ENCODE measurements at places on chromosomes 7 and 10.

- DNase-seq: no peak
These were observed 45.5 kb upstream of the PRKAR2B start for GRCh38 chr7:106999023-106999422.

DNA sequence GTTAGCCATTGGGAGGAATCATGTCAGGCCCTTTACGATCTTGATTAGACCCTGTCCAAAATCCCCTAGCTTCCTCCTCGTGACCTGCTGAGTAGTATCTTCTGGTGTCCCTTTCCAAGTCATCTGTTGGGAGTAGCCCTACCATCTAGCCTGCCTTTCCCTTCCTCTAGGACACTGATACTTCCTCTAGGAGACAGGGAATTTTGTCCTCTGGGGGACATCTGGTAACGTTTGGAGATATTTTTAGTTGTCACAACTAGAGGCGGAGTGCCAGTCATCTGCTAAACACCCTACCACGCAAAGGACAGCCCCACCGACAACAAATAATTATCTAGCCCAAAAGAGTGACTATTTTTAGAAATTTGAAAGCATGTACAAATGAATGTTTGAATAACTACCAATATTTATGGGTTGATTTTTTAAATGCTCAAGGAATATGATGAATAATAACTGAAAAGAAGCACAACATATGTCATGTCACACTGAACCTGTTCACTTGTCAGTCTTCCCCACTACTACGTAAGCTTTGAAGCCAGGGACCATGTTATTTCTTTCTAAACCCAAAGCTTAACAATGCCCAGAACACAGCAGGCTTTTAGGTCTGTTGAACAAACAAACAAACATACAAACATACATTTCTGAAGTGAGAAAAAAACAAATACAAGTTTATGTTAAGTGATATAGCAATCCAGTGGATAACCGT lies 105.9 kb downstream of the ARHGAP12 start:
- no peak for DNase-seq

DNA sequence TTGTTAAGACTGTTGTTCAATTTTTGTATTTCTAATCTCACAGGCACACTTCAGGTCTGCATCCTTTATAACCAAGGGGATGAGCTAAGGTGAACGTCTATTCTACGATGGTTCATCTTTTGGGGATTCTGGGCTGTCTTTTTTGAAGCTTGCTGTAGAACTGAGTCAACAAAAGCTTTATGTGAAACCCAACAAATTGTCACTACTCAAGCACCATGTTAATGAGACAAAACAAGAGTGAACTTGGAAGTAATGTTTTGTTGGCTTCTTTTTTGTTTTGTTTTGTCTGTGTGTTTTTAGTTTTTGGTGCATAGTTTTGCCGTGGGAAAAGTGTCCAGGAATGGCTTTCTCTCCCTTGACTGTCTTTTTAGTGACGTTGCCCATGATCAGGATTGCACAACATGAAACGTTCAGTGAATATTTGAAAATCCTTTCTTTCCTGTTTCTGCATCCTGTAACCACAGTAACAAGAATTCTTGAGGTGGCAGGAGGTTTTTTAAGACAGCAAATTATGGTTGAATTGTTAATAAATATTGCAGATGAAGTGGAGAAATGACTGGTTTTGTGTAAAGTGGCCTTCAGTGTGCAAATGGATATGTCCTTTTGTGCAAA lies 65.6 kb downstream of the WIPF3 start:
- DNase-seq: no peak

GRCh38 chr7:42932811-42933591 lies 825 bp downstream of the MRPL32 start:
- DNase-seq: no peak

DNA sequence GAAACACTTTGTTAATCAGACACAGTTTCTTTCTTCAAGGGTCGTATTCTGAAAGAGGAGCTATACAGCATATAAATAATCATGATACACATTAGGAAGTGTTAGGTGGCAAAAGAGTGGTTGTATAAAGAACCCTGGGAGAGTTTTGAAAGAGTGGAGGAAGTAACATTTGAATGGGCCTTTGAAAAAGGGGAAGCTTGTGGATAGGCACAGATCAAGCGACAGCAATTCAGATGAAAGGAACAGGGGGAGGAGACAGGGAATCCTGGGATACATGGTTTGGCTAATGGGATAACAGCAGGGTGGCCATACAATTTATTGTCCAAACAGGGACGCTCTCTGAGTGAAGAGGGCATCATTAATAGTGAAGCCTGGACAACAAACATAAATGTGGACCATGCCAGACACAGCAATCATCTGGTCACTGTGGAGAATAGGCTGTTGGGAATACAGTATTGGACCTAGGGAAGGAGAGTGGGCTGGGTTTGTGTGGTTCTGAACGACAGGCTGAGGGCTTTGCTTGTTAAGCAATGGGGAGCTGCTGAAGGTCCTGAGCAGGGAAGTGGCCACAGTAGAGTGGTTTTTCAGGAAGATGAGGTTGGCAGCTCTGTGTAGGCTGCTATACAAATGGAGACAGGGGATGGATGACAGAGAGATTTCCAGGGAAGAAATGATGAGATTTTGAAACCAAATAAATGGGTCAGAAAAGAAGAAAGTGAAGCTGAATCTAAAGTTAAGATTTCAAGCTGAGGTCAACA lies 75.9 kb downstream of the ICA1 start:
- no peak for DNase-seq

GRCh38 chr10:71893920-71894319 lies 42.9 kb upstream of the PSAP start:
- DNase-seq: no peak

GRCh38 chr7:96686305-96686704 lies 23.3 kb downstream of the SEM1 start:
- no peak for DNase-seq

- no peak for DNase-seq
These were observed 9.5 kb upstream of the SEM1 start for GRCh38 chr7:96719164-96719563.

- DNase-seq: no peak
These were observed 9.4 kb downstream of the TMEM273 start for GRCh38 chr10:49178489-49179471.

DNA sequence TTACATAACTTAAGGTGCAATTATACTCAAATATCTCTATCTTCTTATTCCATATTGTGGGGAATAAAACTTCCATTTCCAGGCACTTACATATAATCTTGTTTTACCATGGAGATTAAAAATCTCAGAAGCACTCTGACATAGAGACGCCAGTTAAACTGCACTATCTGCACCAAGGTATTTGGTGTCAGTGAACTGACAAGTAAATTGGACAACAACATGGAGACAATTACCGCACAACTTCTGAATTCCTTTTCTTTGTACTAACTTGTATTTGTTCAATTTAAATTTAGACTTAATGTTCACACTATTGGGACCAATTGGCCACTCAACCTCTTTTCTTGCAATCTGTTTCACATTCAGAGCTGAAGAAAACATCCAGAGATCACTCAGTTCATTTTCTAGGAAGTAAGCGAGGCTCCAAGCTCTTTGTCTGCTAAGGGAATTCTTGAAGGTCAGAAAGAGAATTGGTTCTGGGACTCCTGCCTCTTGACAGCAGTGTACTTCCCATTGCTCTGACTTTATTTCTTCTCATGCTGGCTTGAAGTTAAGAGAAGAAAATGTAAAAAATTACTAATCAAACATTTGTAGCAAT lies 184.7 kb downstream of the CHCHD3 start:
- DNase-seq: no peak

- DNase-seq: no peak
These were observed 2.4 kb downstream of the BNIP3 start for GRCh38 chr10:131979336-131979735.

- DNase-seq: no peak
These were observed 11.8 kb downstream of the PODXL start for GRCh38 chr7:131544449-131545301.

GRCh38 chr7:95397381-95397780 lies 1.2 kb upstream of the PON3 start:
- DNase-seq: no peak

GRCh38 chr10:71359364-71360046 lies 37.2 kb upstream of the CDH23 start:
- DNase-seq: no peak

GRCh38 chr10:10816447-10816846 lies 201.2 kb upstream of the CELF2 start:
- no peak for DNase-seq

DNA sequence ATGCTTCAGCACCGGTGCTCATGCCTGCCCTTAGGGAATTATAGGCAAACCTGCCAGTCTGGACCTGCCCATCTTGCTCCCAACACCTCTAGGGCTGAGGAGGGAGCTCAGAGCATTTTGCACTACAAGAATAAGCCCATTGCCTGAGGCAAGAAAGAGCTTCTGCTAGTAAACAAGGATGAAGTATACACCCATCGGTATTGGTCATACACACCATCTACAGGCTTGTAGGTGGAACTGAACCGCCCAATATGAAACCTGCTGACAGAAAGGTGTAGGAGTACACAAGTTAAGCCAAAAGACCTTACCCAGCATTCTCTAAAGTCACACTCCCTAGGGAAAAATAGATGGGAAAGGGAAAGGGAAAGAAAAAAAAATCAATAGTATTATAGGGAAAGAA lies 957.0 kb upstream of the LRRTM3 start:
- DNase-seq: no peak

GRCh38 chr10:19983880-19984565 lies 167.8 kb downstream of the PLXDC2 start:
- no peak for DNase-seq

- DNase-seq: no peak
These were observed 31.5 kb downstream of the BICC1 start for GRCh38 chr10:58544135-58544534.

- DNase-seq: no peak
These were observed 28.2 kb downstream of the MINDY4 start for GRCh38 chr7:30799206-30799975.
